ENCODE measurements at places on chromosomes 13 and 19.

DNA sequence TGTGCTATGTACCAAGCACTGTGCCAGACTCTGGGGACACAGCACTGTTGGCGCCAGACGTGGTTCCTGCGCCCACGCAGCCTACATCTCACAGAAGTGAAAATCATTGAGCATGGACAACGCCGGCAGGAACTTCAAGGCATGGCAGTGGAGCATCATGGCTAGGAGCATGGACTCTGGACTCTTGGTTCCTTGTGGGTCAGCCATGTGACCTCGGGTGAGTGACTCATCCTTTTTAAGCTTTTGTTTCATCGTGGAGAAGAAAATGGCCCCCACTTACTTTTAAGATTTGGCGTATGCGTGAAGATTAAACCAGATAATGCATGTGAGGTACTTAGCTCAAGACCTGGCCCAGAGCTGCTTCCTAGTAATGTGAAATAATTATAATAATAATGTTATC lies 988.5 kb downstream of the UQCRFS1 start:
- DNase-seq: no peak

DNA sequence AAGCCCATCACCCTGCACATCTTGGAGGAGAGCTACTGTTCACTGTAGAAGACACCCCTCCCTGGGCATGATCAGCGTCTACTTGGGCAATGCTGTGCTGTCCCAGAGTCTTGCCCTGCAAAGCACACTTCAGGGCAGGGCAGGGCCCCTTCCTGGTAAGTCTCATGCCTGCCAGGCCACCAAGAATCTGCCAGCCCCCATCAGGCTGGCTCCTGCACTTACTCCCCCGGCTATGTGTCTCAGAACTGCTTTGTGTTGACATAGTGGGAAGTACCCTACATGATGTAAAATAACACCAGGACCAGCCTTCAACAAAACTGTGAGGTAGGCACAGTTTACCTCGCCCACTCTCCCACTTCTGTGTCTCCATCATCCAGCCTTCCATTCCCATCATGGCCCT lies 27.8 kb upstream of the ATP12A start:
- no peak for DNase-seq

DNA sequence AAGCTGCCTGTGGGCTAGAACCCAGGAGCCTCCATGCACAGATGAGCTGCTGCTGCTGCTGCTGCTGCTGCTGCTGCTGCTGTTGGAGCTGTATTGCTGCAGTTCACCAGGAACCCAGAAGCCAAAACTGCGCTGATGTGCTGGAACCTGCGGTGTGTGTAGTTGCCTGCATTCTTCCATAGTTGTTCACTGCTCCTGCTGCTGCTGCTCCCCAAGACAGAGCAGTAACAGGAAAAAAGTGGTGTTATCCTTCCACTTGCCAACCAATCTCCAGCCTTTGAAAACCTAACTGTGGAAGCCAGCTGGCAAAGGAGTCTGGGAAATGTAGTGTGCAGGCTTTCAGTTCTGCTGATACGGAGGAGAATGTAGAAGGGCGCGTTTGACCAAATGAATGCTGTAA lies 37.9 kb downstream of the ARHGAP35 start:
- DNase-seq: peak; percentile 63

DNA sequence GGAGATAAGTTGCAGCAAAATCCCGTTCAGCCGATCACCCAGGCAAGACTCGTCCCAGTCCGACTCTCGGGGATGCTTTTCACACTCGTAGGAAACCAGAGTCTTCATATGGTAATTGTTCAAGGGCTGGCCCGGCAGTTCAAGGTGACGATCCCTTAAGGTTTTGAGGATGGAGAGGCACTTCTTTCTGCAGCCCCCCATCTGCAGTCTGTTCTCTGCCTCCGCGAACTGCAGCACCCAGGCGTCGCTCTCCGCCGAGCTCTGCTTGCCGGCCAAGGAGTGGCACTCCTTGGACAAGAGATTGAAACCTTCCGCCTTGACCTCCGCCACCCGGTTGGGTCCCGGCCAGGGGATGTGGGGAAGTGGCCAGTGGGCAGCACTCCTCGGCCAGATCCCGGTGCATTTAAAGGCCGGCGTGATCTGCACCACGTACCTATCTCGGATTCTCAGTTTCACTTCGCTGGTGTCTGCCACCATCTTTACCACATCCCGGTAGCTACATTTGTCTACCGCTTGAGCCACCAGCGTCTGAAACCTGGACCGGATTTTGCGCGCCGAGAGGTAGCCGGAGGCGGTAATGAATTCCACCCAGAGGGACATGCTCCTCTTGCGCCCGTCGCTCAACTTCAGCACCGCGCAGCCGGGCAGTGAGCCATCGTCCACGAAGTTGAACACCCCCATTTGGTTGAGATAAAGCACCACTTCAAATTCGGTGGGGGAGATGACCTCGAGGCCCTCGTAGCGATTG lies 1.1 kb downstream of the MAB21L1 start:
- DNase-seq: peak; percentile 60

DNA sequence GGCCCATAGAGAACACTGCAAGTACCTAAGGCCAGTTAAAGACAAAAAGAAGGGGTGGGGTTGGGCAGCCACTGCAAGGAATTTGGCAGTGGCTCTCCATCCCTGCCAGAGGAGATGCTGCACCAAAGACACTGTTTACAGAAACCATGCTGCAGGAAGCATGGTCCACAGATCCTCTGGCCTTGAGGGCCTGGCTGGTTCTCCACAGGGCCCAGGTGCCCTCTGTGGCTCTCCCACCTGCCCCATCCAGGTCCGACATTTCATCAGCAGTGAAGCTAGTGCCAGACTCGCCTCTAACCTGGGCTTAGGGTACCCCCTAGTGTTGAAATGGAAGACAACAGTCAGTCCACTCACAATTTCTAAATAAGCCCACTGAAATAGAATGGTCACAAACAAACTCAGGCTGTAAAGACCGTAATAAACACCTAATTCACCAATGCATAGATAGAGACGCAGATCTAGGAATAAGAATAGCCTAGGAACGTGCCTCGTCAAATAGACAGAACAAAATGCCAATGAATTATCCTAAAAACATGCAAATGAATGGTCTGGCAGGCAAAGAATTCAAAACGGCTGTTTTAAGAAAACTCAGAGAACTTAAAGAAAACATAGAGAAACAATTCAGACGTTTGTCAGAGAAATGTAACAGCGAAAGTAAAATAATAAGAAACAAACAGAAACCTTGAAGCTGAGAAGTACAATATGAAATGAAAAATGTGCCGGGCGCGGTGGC lies 23.3 kb downstream of the LYPD4 start:
- peak; percentile 15 for DNase-seq

- DNase-seq: no peak
Observed at GRCh38 chr19:11093689-11094238, 4.5 kb downstream of the LDLR start.

- no peak for DNase-seq
Observed at GRCh38 chr13:73922493-73923393, 211.5 kb downstream of the KLF12 start.

DNA sequence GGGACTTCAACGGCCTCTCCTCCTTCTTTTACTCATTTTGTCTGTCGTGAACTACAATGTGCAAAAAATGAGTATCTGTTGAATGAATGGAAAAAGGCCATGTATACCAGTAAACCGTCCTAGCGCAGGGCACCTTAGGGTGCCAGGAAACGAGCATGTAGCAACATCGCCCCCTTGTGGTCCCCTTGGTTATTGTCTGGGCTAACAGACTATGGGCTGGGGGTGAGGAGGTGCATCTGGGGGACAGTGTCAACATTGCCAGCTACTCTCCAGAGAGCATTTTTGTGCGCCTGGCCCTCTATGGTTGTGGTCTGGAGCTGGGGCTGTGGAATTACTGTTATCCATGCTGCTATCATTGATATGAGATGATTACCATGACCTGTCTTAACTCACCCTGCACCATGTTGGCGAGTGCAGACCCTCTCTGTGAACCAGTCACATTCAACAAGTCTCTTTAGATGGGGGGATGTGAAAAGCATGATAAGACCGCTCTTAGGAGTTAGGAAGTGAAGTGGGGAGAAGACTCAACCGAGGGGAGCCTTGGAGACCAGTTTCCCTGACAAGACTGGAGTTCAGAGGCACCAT lies 22.8 kb upstream of the SIGLEC11 start:
- peak; percentile 48 for DNase-seq

DNA sequence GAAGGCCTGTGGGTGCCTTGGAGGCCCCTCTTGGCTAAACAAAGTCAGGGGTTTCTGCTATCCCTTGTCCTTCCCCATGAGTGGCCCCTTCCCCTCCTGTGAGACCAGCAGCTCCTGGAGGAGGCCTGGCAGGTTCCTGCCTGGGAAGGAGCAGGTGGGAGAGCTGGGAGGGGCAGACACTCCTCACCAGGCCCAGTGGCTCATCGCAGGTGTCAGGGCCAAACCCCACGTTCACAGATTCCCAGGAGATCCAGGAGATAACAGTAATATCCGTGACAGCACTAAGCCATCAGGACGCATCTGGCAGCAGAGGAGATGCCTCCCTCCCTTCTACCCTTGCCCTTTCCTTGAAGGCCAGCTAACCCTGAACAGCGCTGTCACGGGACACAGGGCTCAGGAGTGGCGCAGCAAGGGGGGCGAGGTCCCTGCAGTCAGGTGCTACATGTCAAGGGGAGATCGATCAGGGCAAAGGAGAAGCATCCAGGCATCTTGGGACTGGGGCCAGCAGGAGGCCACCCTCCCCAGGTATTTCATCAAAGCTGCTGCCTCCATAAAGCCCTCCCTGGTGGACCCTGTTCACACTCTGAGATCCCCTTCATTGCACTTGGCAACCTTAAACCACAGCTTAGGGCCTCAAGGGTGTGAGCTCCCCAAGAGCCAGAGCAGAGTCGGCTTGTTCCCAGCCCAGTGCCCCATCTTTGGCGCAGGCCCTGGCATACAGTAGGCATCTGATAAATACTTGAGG lies 4.8 kb downstream of the CEBPA start:
- DNase-seq: no peak

DNA sequence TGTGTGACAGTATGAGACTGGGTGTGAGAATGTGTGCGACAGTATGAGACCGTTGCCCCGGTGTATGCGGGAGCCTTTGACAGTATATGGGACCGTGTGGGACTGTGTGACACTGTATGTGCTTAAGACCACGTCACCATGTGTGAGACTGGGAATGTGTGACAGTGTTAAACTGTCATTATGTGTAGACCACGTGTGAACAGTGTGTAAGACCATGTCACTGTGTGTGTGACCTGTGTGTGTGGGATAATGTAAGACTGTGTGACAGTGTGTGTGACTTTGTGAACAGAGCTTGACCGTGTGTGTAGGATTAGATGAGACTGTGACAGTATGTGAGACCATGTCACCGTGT lies 549 bp downstream of the ZNF583 start:
- no peak for DNase-seq

GRCh38 chr13:45820106-45820838 lies 31.3 kb downstream of the SIAH3 start:
- no peak for DNase-seq

DNA sequence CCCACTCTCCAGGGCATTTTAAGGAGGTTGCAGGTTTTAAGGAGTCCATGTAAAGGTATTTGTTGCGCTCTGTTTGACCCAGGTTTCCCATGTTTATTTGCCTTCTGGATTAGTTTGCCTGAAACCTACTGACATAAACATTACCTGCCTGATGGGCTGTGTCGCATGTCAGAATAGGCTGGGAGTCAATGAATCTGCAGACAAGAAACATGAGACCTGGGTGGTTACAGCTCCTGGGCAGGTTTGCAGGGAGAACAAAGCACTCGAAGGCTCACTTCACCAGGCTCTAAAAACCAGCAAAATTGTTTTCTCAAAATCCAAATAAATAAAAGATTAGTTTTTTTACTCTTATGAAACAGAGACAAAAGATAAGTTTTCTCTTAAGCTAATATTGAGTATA lies 114.4 kb upstream of the SERTM1 start:
- DNase-seq: no peak

DNA sequence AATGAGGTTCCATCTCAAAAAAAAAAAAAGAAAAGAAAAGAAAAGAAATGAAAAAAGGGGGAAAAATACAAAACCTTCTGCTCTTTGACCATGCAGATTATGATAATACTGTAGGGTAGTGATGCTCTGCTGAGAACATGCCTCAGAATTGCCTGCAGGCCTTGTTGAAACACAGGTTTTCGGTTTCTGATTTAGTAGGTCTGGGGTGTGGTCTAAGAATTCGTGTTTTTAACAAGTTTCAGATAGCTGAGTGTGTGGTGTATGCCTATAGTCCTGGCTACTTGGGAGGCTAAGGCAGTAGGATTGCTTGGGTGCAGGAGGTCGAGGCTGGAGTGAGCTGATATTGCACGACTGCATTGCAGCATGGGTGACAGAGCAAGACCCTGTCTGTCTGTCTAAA lies 14.9 kb upstream of the CYP2B6 start:
- no peak for DNase-seq

GRCh38 chr19:50500060-50500752 lies 10.8 kb downstream of the JOSD2 start:
- peak; percentile 34 for DNase-seq

DNA sequence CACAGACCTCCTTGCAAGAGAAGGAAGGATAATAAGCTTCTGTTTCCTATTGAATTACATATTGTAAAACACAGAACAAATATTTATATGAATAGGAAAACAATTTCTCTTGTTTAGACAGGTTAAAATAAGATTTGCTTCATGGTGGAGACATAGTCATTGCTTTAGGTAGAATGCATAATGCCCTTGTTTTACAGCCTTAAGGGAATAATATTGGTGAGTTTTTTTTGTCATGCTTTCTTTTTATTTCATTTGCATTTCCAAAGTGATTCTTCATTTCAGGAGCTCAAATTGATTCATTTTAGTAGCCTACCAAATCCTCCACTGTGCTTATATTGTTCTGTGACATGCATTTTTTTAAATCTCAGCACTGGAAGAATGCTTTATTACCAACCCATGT lies 690.7 kb downstream of the OLFM4 start:
- DNase-seq: no peak

GRCh38 chr13:106104281-106104901 lies 431.1 kb downstream of the EFNB2 start:
- no peak for DNase-seq

DNA sequence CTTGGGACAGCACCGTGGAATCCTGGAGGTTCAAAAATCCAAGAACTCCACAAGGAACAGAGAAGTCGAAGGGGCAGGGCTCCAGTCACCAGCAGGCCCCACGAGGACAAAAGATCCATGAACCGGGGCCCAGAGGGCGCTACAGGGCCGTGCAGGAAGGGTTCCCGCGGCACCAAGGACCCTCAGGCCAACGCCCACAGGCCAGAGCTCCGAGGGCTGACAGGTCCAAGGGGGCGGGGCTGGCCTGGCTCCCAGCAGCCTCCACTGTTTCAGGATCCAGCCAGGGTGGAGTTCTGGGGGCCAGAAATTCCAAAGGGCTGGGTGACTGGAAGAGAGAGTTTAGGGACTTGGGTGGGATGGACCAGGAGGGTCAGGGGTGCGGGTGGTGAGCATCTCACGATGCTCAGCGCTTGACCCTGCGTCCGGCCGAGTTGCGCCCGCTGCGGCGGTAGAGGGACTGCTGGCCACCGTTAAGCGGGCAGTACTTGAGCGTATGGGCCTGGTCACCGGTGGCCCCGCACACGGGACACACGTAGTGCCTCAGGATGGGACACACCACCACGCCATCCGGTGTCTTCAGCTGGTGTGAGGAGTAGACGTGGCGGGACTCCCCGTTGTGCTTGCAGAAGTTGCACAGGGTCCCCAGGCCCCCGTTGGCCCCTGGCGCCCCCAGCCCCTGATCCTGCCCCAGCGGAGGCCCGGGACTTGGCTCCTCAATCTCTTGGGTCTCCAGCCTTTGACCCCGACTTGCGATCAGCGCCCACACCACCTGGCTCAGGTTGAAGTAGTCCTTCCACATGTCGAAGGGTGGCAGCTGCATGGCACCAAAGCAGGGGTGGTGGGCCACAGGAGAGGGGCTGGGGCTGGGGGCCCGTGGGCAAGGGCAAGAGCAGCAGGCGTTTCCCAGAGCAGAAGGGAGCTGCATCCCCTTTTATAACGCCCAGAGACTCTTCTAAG lies at the start of gene NANOS2:
Gene NANOS2 (minus strand): TSS at position 905 of the 957 bp plus-strand sequence. CDS start 85 bp downstream, at position 820.
- no peak for DNase-seq

All from lung (tissue), 17 donors.